ENCODE measurements at places on chromosomes 3 and 15.
A peak's percentile ranks its signal among the peaks of the same experiment; 100 is the strongest.

DNA sequence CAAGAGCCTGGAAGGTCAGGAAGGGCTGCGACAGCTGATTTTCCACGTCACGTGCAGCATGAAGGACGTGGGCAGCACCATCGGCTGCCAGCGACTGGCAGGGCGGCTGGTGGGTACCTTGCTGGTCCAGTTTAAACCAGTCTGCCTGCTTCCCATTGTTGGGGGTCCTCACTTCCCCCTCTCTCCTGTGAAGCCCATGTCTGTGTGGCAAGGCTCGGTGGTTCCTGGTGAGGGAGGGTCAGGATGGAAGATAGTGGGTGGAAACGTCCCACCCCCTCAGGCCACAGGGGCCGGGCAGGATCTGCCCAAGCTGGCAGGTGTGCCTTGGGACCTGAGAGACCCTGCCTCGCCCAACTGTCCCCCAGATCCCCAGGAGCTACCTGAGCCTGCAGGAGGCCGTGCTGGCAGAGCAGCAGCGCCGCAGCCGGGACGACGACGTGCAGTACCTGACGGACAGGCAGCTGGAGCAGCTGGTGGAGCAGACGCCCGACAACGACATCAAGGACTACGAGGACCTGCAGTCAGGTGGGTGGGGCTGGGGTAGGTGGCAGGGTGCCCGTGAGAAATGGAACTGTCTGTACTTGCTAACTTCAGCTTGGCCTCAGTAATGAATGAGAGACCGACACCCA is 108.2 kb downstream of the LRRK1 start:
- DNase-seq = no peak

DNA sequence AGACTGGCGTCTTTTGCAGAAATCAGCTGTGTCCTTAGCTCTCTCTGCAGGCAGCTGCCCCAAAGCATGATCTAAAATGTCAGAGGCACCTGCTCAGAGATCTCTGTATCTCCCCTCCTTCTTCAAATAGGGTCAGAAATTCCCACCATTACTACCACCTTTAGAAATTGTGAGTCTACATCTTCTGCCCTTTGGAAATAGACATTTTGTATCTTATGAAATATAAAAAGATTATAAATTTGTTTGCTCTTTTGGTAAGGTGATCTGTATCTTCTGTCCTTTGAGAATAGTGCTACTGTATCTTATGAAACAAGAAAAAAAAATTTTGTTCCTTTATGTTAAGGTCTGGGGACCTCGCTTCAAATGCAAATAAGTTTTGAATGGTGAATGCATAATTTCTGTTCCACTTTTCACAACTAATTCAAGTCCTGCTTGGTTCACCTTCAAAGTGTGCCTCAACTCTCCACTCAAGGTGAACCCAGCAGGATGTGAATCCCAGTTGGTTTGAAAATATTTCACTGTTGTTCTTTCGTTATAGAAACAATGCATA is 28.3 kb upstream of the GPD1L start:
- DNase-seq = no peak

DNA sequence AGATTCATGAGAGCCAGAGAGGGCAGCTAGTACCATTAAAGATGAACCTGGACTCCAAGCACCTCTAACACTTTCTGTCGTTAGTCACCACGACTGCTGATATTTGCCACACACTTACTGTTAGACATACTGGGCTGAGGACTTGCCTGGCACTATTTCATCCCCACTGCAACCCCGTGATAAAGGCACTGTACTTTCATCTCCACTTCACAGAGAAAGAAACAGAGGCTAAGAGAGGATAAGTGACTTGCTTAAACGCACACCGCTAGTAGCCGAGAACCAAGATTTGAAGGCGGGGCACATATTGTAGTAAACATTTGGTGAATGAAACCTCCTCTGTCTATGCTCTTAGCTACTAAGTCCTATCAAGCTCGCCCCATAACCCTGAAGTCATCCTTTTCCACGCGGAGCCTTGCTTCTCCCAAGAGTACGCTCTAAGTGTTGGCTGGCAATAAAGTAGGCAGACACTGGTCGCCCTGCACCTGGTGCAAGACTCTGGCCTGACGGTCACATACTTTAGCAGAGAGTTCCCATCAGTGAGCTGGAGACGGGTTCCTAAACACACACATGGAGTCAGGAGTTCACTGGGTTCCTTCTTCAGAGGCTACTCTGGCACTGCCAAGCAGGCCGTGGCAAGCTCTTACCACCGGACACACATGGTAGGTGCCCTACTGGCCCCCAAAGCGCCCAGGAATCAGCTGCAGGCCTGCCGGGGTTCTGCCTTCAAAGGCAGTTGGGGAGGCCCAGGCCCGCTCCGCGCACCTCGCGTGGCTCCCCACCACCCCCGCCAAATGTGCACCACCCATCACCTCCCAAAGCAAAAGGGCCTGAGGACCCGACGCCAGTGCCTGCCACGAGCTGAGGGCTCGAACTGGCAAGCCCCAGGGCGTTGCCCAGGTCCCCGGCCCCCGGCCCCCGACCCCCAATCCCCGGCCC is 951 bp downstream of the POMGNT2 start:
- DNase-seq = no peak

GRCh38 chr15:38559636-38560307 is 4.8 kb downstream of the RASGRP1 start:
- no peak for DNase-seq

DNA sequence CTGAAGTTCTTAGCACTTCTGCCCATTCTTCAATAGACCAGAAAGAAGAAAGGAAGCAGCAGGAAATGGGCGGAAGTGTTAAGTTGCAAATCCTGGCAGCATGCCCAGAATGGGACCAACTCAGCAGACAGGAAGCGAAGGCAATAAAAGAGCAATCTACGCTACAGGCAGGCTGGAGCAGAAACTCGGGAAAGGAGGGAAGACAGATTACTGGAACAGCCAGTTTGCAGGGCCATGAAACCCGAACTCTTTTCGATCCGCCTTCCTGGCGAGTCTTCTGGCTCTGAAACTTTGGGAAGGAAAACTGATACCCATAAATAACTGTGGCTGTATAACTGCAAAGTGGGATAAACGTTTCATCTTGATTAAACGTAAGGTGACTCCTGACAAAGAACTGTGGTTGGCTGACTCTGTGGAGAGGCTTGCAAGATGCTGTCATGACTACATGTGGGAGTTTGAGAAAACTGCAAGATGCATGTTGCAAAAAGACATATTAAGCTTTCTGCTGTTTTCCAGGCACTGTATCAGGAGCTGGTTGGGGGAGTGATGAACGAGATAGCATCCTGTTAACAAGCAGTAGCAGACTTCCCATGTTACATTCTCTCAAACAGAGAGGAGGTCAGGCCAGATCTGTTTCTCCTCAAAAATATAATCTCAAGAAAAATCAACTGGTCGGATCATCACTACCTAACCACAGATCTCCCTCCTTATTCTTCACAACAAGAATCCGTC is 67.8 kb downstream of the FMN1 start:
- DNase-seq = peak; percentile 94

GRCh38 chr3:189982321-189982945 is 138.3 kb downstream of the P3H2 start:
- no peak for DNase-seq

- DNase-seq = no peak
Observed at GRCh38 chr3:120093911-120094775, at the start of gene GSK3B. Gene GSK3B, minus strand, starts transcription at chr3:120094447. Its CDS starts 1,013 bp downstream, at chr3:120093434.

- no peak for DNase-seq
Observed at GRCh38 chr3:4928277-4928789, 50.9 kb upstream of the BHLHE40 start.

GRCh38 chr15:94029495-94029894 is 201.9 kb upstream of the MCTP2 start:
- peak; percentile 70 for DNase-seq

DNA sequence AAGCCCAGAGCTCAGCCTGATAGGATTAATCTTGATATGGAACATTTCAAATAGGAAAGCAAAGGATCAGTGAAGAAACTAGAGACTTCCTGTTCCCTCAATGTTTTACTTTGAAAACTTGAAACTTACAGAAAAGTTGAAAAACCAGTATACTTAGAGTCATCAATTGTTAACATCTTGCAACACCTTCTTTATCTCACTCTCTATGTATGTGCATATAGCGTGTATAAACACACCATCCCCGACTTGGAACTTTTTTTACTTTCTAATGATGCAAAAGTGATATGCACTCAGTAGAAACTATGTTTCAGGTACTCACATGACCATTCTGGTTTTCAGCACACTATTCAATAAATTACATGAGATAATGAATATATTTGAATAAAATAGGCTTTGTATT is 60.5 kb downstream of the SEC22A start:
- no peak for DNase-seq

DNA sequence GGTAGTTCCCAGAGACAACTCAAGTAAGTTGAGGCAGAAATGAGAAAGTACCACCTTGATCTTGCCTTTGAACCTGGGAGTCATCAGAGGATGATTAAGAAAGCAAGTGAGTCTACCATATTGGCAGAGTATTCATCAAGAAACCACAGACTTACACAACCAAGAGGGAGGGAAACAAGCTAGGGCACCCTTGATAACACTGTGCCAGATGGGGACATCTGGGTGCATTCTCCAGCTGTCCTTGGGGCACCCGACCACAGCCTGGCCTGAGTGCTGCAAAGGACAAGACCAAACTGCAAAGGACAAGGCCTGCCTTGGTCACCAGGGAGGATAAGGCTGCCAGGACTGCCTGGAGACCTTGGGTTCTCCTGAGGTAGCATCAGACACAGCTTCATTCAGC is 553.6 kb downstream of the EPHB1 start:
- DNase-seq = no peak

GRCh38 chr3:60330107-60330506 is 921.1 kb downstream of the FHIT start:
- DNase-seq = no peak

DNA sequence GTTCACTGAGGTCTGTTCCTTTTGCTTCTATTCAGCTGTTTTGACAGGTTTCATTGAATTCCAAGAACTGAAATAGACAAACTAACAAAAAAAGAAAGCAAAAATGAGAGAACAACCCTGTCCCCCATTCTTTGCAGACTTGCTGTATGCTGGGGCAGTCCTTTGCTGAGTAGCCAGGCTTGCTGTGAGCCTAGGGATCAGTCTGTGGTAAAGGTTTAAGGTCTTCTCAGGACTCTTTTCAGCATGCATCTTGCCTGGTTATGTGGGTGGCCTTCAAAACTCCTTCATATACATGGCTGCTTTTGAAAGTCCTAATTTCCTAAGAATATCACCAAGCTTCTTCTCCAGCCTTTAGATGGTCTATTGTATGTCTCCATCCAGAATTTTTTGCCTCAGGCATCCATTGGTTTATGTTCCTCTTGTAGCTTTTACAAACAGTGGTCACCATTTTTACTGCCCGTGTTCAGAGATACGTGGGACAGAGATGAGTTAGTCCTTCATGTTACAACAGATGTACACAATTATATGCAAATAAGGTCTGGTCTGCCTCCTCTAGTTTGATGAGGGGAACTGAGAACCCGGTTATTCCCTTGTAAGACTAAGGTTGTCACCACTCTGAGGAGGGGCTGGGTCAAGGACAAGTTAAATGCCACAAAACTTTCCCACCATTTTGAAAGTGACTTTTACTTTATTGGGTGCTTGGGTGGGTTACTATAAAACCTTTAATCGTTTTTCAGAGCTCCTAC is 41.4 kb downstream of the SACM1L start:
- no peak for DNase-seq

GRCh38 chr3:45655906-45656305 is 33.3 kb upstream of the SACM1L start:
- no peak for DNase-seq

DNA sequence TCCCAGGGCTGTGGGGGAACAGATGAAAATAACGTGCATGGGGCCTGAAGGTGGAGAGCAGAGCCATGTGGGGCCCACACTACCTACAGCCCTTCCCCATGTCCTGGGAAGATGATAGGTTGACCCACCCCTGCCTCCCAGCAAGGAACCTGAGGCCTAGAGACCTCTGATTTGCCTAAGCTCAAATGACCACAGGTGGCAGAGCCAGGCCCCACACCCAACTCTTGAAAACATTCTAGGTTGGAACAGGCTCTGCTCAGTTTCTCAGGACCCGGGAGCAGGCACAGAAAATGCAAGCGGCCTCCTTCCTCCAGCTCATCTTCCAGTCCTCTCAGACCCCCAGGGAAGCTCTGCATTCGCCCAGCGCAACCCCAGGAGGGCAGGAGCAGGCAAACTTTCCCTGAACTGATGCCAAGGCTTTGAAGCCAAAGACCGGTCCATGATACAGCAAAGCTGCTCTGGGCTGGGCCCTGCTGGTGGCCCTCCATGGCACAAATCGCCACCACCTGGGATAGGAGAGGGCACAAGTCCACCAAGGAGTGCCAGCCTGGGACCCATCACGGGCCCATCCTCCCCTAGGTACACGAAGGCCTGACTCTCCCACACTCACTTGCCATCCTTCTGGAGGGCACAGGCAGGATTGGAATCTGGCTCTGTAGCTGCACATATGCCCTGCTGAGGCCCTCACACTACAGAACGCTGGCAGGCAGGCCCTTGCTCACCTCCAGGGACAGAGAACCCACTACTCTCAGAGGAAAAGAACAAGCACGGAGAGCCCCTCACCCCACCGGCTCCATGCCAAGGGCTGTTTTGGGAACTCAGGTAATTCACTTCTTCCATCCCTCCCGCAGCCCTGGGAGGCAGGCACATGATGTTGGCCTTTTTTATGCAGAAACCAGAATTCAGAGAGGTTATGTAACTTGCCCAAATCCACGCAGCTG is 51.0 kb upstream of the FURIN start:
- no peak for DNase-seq

GRCh38 chr3:50532062-50532705 is 28.8 kb upstream of the CACNA2D2 start:
- DNase-seq = no peak

DNA sequence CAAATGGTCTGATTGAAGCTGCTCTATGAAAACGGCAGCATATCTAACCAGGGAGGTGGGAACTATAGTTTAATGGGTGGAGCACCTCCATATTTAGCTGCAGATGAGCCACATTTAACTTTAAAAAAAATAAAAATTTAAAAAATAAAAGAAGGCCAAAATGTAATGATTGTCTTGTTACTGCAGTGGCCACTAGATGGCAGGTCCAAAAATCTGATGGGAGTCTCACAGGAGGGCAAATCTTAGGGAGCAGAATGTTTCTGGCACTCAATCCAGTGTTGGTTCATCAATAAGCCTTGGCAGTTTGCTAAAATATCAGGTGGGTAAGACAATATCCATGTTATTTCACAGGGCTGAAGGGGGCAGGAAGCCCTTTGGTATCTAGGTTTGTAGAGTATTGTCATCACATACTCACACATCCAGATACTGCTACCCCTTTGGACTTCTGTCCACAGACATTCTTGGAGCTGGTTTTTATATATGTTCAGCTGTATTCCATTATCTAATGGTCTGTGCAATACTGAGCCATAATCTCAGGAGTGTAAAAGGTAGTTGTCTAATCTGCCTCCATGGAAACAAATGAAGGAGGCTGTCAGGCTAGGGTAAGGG is 233.3 kb downstream of the TIGIT start:
- no peak for DNase-seq

GRCh38 chr15:39543651-39544050 is 37.2 kb upstream of the THBS1 start:
- no peak for DNase-seq

All from AG09319 (cell line).